Osteoblast (primary cell): ENCODE measurements at places on chromosomes 4 and X. TPM values are rescaled to one million over a fixed set of nuclear protein-coding genes. Genes with fewer than 3 reads are reported as not detected.

Gene RAB33B
- 24.2 and 24.6 TPM in 2 replicates for total RNA-seq

Gene ZNF185
- total RNA-seq: 1.1 and 1.2 TPM in 2 replicates

Gene SYP
- 0.29 and 0.36 TPM in 2 replicates for total RNA-seq

Gene MEPE
- not detected in 2 replicates for total RNA-seq

Gene CORIN
- total RNA-seq: 0.36 and 0.88 TPM in 2 replicates

Gene SOWAHB
- total RNA-seq: under 0.01 TPM in 2 replicates

Gene MAGEA6
- not detected in 2 replicates for total RNA-seq

Gene CSN1S1
- not detected in 2 replicates for total RNA-seq

GRCh38 chrX:7316280-7316679 is 168.3 kb upstream of the PUDP start:
- H3K27me3 ChIP-seq: no peaks in the 10 kb centered on the region
- H3K27ac ChIP-seq: no peak overlapping the region
- no peaks in the 10 kb centered on the region for H3K36me3 ChIP-seq
- no peak overlapping the region for H3K4me3 ChIP-seq
- H3K4me1 ChIP-seq: peaks cover 12% of the 10 kb centered on the region

DNA sequence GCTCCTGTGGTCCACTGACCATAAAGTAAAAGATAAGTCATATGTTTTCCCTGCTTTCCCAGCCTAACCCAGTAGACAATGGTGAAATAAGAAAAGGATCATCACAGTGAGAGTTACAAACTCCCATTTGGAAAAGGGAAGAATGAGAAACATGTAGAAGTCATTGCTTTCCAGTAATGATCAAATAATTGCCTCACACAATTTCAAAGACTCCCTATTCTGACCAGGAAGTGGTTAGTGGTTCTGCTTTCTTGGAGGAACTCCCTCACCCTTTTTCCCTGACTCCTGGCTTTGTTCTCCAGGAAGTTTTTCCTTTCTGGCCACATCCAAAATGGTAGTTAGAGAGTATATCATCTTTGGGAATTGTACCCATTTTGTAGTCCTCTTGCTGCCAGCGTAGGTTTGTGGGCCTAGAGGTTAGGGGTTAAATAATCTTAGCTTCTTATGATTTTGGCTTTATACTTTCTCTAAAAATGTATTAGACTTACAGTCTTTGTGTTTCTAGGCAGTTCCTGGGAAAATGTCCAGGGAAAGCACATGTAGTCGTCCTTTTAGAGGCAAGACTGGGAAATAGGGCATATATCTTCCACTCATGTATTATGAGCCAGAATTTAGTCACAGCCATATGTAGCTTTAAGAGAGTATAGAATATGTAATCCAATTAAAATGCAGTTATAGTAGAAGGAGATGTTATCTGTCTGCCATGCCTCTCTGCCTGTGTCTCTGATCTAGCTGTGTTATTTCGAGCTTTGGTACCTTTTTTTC is 10.5 kb downstream of the VAMP7 start:
- H3K4me1 ChIP-seq: peaks cover 4% of the 10 kb centered on the region
- DNase-seq: no peak
- H3K27me3 ChIP-seq: no peaks in the 10 kb centered on the region

DNA sequence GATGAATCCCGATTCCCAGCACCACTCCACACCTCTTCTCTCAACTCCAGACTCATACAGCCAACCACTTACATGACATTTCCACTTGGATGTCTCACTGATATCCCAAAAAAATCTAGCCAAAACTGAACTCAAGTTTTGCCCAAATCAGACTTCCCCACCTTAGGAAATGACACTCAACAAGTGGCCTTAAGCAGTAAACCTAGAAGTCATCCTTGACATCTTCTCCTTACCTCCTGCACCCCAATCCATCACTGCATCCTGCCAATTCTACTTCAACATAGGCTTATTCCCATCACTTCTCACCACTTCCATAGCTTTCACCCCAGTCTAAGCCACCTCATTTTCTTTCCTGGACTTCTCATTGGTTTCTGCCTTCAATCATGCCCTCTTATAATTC is 39.1 kb downstream of the PRPS1 start:
- no peak overlapping the region for H3K27ac ChIP-seq
- no peak for DNase-seq
- H3K4me3 ChIP-seq: no peak overlapping the region

- H3K36me3 ChIP-seq: no peaks in the 10 kb centered on the region
- no peaks in the 10 kb centered on the region for H3K27me3 ChIP-seq
- DNase-seq: peak; percentile 23
- H3K27ac ChIP-seq: peak overlapping the region; percentile 81
Observed at GRCh38 chr4:184536065-184536880, 61.9 kb upstream of the IRF2 start.

DNA sequence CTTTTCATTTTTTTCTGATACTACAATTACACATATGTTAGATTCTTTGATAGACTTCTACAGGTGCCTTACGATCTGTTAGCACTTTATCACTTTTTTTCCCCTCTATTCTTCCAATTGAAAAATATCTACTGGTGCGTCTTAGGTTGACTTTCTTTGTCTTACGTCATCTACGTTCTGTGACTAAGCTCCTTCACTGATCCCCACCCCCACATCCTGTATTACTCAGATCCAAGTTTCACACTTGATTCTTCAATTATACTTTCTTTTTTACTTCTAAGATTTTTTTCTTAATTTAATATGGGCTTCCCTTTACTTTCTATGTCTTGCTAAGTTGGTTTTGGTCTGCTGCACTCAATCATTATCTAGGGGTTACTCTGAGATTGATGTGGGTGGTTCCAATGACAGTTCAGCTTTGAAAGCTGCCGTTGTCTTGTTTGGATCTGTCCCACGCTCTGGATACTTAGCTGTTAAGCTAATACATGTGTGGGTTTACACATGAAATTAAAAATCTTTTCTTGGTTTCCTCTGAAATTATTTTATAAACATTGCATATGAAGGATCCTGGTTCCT is 1321.1 kb downstream of the RAPGEF2 start:
- no peaks in the 10 kb centered on the region for H3K4me1 ChIP-seq
- no peaks in the 10 kb centered on the region for H3K36me3 ChIP-seq
- DNase-seq: no peak
- no peak overlapping the region for H3K27ac ChIP-seq

GRCh38 chrX:44060221-44060620 is 87.0 kb upstream of the NDP start:
- H3K36me3 ChIP-seq: no peaks in the 10 kb centered on the region
- no peak for DNase-seq
- peaks cover 15% of the 10 kb centered on the region for H3K27me3 ChIP-seq
- H3K27ac ChIP-seq: no peak overlapping the region

DNA sequence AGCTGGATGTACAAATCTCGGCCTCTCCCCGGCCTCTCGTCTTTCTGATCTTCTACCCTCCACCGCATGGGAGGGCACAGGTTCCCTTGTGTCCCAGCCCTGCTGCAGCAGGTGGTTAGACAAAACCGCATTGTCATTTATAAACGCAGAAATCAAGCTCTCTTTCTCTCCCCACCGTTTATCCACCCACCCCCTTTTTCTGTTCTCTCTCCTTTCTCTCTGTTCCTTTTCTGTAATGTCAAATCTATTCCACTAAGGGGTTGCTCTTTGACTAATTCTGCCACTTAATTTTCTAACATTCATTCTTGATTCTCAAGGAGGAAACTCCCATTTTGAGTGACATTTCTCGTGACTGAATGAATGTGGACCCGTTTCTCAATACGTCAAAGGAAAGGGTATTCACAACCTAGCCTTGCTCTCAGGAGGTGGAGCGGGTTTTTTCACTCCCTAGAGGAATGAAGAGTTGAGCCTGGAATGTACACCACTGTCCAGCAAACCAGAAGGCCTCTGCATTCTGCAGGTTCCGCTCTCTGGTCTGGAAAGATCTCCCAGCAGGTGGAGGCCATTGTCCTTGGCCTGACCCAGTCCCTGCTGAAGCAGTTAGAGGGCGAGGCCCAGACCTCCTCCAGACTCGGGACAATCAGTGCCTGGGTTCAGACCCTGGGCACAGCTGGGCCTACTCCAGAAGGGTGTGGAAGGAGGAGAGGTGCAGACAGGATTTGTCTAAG is 70.9 kb upstream of the ENPP6 start:
- H3K4me3 ChIP-seq: no peak overlapping the region
- no peak overlapping the region for H3K27ac ChIP-seq
- H3K27me3 ChIP-seq: no peaks in the 10 kb centered on the region

- no peaks in the 10 kb centered on the region for H3K36me3 ChIP-seq
- H3K4me1 ChIP-seq: no peaks in the 10 kb centered on the region
- H3K4me3 ChIP-seq: no peak overlapping the region
- no peak for DNase-seq
- H3K27me3 ChIP-seq: peaks cover 3% of the 10 kb centered on the region
- H3K27ac ChIP-seq: no peak overlapping the region
Observed at GRCh38 chr4:10040049-10040892, 19.0 kb upstream of the SLC2A9 start.

DNA sequence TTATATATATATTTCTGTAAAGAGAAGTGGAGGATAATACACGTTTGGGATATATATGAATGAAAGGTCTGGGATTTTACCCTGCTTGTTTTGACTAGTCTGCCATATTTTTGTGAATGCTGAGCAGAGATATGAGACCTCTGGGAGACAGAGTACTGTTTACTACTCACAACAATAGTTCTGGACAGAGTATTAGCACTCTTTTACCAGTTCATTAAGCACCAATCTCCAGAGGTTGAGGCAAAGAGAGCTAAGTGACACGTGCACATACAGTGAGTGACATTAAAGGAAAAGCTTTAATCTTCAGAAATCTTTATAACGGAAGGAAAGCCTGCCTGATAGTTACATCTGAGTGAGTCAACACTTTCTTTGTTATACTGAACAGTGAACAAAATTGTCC is 1452.7 kb upstream of the TENM3 start:
- no peaks in the 10 kb centered on the region for H3K4me1 ChIP-seq
- H3K4me3 ChIP-seq: no peak overlapping the region
- H3K36me3 ChIP-seq: no peaks in the 10 kb centered on the region
- H3K27me3 ChIP-seq: no peaks in the 10 kb centered on the region
- H3K27ac ChIP-seq: no peak overlapping the region
- DNase-seq: no peak

DNA sequence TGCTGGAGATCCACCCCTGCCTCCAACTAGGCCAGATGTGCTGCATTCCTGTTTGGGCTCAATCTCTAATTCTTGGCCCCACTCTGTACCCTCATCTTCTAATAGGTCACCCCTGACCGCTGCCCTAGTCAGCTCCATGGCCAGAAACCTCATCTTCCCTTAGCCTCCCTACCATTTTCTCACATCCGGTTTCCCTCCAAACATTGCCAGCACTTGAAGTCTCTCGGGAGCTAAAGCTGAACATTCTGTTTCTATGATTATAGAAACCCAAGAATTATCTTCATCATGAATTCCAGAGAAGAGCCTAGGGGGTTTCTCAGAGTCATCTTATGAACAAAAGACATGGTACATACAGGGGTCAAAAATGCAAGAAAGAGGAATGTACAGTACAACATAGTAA is 179.7 kb downstream of the AMELX start:
- DNase-seq: no peak
- no peak overlapping the region for H3K4me3 ChIP-seq
- H3K27ac ChIP-seq: peak overlapping the region; percentile 87
- no peaks in the 10 kb centered on the region for H3K27me3 ChIP-seq
- H3K36me3 ChIP-seq: no peaks in the 10 kb centered on the region

- peaks cover 7% of the 10 kb centered on the region for H3K4me1 ChIP-seq
- no peak for DNase-seq
- H3K27ac ChIP-seq: no peak overlapping the region
- no peak overlapping the region for H3K4me3 ChIP-seq
- H3K27me3 ChIP-seq: no peaks in the 10 kb centered on the region
Observed at GRCh38 chr4:176479767-176480166, 160.0 kb downstream of the SPCS3 start.

GRCh38 chr4:29311247-29311646 is 1408.9 kb upstream of the PCDH7 start:
- no peak for DNase-seq
- H3K27ac ChIP-seq: no peak overlapping the region
- H3K4me1 ChIP-seq: no peaks in the 10 kb centered on the region
- no peaks in the 10 kb centered on the region for H3K27me3 ChIP-seq
- no peak overlapping the region for H3K4me3 ChIP-seq

DNA sequence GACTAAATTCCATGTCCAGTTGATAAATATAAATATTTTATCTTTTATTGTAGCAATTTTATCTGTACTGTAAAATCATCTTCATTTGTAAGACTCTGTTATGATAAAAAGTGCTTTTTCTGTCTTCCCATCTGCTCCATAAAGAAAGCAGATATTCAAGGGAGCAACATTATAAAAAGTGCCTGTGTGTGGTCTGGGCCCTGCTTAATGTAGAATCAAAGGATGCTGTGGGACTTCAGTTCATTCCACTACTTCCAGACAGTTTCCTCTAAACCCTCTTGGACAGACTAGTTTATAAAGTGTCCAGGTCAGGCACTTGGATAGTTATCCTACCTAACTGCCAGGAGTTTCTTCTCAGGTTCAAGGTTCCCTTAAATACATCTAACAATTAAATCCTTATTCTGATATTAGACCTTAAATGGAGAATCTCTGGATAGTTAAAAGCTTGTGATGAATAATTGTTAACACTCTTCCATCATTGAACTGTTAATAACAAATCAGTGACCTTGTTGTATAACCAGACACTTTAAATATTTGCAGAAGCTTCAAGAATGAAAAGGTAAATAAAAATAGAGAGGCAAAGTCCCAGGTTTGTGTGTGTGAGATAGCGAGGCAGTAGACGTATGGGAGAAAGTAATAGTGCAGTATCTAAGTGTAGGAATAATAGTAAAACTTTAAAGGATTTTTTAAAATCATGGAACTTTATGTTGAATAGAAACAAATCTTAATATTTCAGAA is 237.5 kb upstream of the CTSO start:
- H3K36me3 ChIP-seq: no peaks in the 10 kb centered on the region
- no peak overlapping the region for H3K4me3 ChIP-seq
- no peak for DNase-seq
- H3K27me3 ChIP-seq: no peaks in the 10 kb centered on the region

- no peak for DNase-seq
- H3K36me3 ChIP-seq: no peaks in the 10 kb centered on the region
- H3K27me3 ChIP-seq: no peaks in the 10 kb centered on the region
- no peak overlapping the region for H3K27ac ChIP-seq
Observed at GRCh38 chrX:1717373-1717772, 102.5 kb downstream of the ASMT start.

DNA sequence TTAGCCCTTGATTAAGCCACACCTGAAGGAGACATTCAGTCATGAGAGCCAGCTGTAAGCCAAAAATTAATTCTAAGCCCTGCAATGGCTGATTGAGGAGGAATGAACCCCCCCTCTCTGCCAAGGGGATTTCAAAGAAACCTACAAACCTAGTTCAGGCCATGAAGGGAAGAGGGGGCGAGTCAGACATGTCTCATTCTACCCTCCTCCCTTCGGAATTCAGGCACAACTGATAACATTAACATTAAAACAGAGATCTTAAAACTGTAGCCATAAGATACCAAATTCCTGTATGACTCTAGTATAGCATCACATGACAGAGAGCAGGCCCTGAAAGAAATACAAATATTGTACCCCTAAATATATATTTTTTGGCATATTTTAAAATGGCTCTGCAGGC is 40.4 kb upstream of the AFAP1 start:
- H3K36me3 ChIP-seq: no peaks in the 10 kb centered on the region
- H3K27me3 ChIP-seq: no peaks in the 10 kb centered on the region
- peak; percentile 72 for DNase-seq
- peaks cover 11% of the 10 kb centered on the region for H3K4me1 ChIP-seq
- no peak overlapping the region for H3K27ac ChIP-seq
- no peak overlapping the region for H3K4me3 ChIP-seq

- peaks cover 50% of the 10 kb centered on the region for H3K27me3 ChIP-seq
- no peaks in the 10 kb centered on the region for H3K36me3 ChIP-seq
- no peaks in the 10 kb centered on the region for H3K4me1 ChIP-seq
- DNase-seq: no peak
Observed at GRCh38 chr4:89836031-89836745, 773 bp downstream of the SNCA start.
